ENCODE measurements at places on chromosomes 4 and X.

DNA sequence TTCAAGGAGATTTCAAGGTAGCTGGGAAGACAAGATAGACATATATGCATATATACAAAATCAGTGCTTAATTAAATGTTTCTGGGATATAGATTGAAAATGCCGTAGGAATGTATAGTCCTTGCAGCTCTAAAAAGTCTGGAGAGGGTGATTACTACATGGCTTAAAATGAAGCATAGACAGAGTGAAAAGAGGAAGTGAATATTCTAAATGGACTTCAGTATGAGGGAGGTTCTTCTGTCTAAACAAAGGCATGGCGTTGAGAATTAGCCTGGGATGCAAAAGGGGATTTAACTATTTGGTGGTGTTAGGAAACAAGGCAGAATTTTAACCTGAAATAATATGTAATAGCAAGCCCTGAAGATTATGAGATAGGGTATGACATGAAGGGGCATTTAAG is 141.5 kb upstream of the FRMPD4 start:
- no peak for DNase-seq

DNA sequence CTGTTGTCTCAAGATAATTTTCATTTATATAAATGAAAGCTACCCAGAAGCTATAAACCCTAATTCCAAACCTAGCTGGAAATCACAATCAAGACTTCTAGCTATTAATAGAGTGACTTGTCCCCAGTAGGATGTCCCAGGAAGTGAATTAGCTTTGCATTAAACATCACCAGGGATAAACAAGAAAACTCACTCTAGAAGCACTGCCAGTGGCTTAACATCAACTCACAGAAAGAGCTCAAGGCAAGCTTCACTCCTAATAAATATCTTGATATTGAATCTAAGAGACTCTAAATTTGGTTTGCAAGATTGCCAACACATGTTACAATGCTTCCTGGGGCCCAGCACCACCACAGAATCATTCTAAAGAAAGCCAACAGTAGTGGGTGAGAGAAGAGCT is 468.7 kb upstream of the FAM241A start:
- no peak for DNase-seq

DNA sequence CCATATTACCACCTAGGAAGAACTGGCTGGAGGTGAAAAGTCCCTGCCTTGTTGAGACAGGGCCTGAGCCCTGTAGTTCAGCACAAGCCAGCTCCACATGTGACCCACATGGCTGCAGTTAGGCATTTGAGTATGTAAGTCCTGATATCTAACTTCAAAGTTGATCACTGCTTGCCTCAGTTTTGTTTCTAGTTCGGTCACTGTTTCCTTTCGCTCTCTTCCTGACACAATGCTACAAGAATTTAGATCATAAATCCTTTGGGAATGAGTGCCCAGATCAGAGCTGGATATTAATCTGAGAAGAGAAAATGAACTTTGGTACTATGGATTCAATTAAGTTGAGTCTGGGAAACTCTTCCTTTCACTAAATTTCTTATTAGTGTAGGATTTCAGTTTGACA is 48.4 kb downstream of the AKAP4 start:
- DNase-seq = no peak

DNA sequence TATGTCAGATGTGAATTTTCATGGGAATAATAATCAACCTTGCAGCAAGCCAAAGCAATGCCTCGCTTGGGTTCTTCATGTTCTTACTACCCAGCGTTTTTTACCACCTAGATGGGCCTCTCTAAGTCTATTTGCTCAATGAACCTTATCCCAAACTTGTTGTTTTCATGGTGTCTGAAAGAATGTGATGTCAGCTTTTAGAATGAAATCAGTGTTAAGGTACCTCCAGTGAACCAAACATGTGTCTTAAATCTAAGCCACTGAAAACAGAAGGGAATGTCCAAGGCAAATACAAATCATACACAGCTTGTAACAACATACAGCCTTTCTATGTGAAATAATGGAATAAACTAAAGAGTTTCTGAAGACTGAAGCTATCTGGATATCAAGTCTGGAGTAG is 6.7 kb downstream of the EPGN start:
- DNase-seq = no peak

DNA sequence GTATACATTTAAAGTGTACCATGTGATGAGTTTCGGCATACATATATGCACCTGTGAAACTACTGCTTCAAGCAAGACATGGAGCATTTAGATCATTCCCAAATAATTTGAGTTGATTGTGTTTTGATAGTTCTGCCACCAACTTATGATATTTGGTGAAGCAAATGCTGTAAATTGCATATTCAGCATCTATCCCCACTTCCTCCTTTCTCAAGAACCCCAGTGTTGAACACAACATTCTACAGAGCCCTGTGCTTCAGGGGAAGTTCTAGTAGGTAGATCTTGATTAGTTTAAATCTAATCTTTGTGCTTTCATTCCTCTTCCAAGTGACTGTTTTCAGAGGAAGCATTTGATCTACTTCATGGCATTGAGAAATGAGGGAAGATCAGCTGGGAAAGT is 5.4 kb upstream of the SHROOM3 start:
- no peak for DNase-seq
